Hypothalamus (tissue), 51 donors: ENCODE measurements at places on chromosomes 13 and 19.

DNA sequence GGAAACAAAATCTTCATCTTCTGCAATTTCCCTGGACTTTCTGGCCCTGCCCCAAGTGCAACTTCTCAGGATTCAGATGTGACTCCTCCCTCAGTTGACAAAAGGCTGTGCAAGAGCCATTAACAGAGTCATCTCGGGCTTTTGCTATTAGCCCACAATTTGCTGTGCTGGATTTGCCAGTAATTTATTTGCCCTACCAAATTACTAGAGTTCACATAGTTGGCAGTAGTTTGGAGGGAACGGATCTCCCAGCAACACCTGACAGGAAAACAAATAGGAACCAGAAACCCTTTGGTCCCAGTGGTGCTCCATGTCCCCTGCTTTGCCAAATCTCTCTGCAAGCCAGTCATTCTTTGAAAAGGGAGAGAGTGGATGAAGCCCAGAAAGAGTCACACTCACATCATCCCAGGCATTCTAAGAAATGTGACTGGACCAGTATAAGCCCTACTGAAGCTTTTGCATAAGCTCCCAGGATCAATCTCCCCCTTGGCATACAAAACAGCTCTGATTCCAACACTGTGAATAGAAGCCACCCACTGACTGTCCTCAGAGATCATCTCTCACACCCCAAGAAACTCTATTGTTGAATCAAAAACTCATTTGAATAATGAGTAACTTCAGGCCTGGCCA is 350.1 kb upstream of the NBEA start:
- no peak for DNase-seq

GRCh38 chr19:924553-925086 is 1.2 kb upstream of the ARID3A start:
- DNase-seq: no peak

DNA sequence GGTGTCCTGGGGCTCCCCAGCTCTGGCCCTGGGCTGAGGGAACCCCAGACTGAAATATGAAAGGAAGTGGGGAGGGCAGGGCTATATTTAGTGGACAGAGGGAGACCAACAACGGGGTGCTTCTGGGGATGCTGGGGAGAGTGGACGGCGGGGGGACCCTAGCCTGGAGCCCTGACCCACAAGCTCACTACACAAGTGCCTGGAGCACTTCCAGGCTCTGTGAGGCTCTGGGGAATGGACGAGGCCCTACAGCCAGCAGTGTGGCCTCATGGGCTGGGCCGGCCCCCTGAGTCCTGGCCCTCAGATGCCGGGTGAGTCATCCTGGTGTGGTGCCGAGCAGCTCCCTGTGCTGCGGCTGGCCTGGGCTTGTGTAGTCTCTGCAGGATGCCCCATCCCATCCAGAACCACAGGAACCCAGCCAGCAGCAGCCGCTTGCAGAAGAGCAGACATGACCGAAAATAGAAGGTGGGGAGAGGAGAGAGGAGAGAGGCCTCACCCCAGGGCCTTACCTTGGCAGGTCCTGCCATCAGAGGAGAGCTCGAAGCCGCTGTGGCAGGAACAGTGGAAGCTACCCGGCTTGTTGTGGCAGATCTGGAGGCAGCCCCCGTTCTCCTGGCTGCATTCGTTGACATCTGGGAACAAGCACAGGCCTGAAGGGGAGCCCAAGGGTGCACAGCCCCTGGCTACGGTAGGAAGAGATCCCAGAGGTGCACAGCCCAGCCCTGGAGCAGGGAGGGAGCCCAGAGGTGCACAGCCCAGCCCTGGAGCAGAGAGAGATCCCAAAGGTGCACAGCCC is 26.1 kb downstream of the GAS6 start:
- no peak for DNase-seq

- DNase-seq: no peak
Observed at GRCh38 chr13:110328573-110328972, 21.5 kb downstream of the COL4A2 start.

DNA sequence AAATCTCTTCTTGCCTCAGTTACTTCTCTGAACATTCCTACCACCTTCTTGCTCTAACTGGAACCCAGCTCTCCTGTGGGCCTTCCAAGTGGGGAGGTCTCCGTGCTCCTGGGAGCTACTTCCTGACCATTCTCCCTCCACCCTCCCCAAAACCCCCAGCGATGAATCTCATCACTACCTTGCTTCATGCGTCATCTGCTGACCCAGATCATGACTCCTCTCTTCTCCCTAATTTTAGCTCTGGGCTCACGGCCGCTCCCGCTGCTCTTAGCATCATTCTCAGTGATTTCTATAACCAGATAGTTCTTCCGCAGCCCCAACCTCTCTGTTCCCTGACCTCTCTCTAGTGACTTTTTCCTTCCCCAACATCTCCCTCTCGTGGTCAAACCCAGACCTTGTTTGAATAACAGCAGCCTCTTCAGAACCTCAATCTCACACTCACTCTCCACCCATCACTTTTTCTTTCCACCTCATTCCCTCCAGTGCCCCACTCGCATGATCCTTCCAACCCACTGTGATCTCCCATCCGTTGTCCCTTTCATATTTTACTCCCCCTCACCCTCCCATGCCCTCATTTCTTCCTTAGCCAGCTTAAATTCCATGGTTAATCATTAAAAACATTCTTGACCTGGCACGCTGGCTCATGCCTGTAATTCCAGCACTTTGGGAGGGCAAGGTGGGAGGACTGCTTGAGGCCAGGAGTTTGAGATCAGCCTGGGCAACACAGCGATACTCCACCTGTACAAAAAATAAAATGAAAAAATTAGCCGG is 21.8 kb downstream of the MRPS12 start:
- no peak for DNase-seq
